ENCODE measurements at places on chromosomes 12 and 14.

GRCh38 chr12:71069311-71069710 is 88.5 kb downstream of the TSPAN8 start:
- no peak for DNase-seq

- peak; percentile 96 for DNase-seq
Measured at GRCh38 chr12:8026291-8026900, 6.1 kb upstream of the FOXJ2 start.

GRCh38 chr12:90216020-90216552 is 507.4 kb upstream of the ATP2B1 start:
- DNase-seq, result no peak

DNA sequence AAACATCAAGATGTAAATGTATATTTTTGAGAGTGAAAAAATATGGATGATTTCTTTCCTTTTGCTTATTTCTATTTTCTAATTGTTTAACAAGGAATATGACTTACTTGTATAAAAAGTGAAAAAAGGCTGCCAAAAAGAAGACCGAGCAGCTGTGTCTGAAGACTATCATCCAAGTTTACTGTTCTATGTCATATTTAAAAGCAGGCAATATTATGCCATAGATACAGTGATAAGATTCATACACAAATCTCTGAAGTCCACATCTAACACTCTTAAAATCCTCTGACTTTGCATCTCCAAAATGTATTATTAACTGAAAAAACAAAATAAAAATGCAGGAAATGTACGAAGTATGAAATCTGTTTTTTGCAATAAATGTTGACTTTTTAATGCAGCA is 109.1 kb downstream of the SEC23A start:
- DNase-seq, result no peak

DNA sequence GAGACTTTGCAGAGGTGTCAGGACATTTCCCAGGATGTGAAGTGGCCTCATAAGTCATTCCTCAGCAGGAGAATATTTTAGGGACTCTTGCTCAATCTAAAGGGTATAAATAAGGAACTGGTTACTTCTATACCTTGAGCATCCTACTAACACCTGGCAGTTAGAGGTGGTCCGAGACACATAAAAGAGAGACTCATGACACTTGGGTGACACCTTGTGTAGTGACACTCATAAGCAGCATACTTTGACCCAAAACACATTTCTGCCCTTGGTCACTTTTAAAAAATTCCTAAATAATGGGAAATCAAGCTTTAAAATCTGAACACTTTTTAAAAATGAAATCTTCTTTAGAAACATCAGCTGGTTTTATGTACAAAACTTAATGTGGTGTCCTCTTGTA is 118.4 kb downstream of the KCNMB4 start:
- no peak for DNase-seq

GRCh38 chr12:3447318-3447717 is 43.7 kb upstream of the PRMT8 start:
- DNase-seq, result no peak

Data from ovary (tissue), 10 donors.